NCI-H446 treated with DMSO at 0.1 percent for 48 hours (cell line): ENCODE measurements at places on chromosomes 5 and 9.

GRCh38 chr5:110916381-110917049 is 155.0 kb upstream of the TSLP start:
- DNase-seq = no peak

- DNase-seq = no peak
These were observed 7.8 kb downstream of the HSPA4 start for GRCh38 chr5:133059621-133060020.

GRCh38 chr5:81265101-81265500 is 32.0 kb downstream of the CKMT2 start:
- no peak for DNase-seq

- no peak for DNase-seq
These were observed 29.1 kb upstream of the DUSP1 start for GRCh38 chr5:172800088-172800551.

- DNase-seq = no peak
These were observed 47.1 kb upstream of the SIMC1 start for GRCh38 chr5:176190886-176191755.

- no peak for DNase-seq
These were observed 550.1 kb upstream of the ZNF462 start for GRCh38 chr9:106312906-106313305.

GRCh38 chr9:12735665-12736064 is 39.2 kb upstream of the LURAP1L start:
- DNase-seq = no peak

DNA sequence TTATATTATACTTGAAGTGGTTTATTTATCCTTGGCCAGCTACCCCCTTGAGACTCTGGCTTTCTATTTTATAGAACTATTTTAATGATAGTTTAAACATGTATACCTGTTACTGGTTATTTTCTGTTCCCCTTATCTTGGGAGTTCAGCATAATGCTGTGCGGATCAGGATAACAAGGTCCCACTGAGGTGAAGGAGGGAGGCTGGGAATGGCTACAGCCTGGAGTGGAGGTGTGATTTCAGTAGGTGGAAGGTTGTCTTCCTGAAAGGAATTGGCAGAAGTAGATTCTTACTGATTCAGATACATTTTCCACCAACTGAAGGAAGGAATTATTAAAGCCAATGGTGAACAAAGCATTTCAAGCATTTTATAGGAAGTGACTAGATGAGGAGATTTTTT is 38.9 kb downstream of the PAM start:
- DNase-seq = no peak

- no peak for DNase-seq
These were observed 27.3 kb upstream of the ADAMTS6 start for GRCh38 chr5:65508978-65509377.

DNA sequence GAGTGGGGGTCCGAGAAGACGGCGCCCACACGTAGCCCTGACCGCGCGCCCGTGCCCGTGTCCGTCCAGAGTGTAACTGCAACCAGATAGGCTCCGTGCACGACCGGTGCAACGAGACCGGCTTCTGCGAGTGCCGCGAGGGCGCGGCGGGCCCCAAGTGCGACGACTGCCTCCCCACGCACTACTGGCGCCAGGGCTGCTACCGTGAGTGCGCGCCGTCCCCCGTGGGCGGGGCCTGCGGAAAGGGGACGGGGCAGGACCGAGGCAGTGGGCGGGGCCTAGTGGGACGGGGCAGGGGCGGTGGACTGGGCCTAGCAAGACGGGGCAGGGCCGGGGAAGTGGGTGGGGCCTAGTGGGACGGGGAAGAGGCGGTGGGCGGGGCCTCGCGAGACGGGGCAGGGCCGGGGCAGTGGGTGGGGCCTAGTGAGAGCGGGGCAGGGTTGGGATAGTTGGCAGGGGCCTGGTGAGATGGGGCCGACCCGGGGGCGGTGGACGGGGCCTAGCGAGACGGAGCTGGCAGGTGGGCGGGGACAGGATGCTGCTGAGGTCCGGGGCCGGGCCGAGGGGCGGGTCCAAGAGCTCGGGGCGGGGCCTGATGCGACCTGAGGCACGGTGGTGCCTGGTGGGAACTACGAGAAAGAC is 79.1 kb downstream of the NTNG2 start:
- DNase-seq = peak; percentile 43

DNA sequence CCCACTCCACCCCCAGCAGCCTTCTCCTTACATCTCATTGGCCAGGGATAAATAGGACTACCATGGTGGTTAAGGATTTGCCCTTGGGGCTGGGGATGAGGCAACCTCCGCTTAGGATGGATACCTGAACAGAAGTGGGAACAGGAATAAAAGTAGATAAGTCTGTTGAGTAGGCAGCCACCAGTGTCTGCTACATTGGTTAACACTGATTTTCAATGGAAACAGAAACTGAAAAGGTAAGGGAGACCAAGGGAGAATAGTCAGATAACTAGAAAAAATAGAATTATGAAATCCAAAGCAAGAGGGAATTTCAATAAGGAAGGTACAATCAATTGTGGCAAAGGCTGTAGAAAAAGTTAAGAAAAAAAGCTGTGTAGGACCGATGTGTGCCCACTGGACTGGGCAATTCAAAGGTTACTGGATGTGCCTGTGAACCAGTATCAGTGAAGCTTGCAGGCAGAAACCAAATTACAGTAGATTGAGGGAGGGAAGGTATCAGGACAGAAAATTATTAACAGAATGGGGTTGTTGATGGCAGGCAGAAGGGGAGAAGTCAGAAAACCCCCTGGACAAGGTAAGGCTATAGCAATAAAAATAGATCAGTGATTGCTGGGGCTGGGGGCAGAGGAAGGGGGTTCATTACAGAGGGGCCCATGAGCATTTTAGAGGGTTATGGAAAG is 48.7 kb downstream of the DNAJC21 start:
- no peak for DNase-seq

DNA sequence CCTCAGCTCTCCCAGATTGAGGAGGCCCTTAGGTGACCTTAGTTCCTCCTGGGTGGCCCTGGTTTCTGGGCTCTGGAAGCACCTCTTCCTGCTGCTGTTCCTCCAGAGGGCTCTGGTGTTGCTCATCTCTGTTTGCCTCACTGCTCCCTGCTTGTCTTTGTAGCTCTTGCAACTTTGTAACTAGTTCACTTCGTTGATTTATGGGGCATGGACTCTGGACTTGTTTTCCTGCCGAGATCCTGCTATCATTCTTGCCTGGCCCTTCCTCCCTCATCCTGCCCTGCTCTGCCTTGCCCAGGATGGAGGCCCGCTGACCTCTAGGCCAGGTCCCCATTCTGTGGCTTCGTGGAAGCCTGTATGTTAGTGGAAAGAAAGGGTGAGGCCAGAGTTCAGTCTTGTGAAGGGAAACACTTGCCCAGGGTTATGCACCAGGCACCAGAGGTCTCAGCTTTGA is 169.3 kb downstream of the MACROH2A1 start:
- no peak for DNase-seq

GRCh38 chr5:4817767-4818166 is 322.4 kb upstream of the ADAMTS16 start:
- no peak for DNase-seq

DNA sequence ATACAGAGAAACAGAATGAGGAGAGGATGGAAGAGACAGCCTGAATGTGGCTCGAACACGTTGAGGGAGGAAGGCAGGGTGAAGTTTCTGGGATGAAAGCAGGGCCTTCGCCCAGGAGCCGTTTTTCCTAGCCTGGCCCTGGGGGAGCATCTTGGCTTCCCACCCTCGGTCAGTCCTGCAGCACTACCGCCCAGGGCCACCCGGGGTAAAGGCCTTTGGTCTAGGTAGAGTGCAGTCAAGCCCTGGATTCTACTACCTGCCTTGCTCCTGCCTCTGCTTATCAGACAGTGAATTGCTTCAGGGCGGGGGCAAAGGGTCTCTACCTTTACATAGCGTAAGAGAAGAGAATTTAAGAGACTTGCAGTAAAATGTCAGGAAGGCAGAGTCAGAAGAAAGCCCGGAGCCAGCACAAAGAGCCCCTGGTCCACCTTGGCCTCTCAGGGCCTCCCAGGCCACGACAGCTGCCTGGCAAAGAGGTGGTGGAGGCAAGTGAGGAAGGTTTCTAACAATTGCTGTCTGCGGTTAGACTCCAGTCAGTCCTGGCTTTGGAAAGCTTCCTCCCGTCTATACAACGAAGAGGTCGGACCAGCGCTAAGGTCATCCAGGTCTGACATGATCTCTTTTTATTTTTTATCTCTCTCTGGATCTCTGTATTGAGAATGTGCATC is 17.9 kb downstream of the COL15A1 start:
- DNase-seq = no peak

GRCh38 chr5:11617080-11617479 is 287.2 kb downstream of the CTNND2 start:
- no peak for DNase-seq

DNA sequence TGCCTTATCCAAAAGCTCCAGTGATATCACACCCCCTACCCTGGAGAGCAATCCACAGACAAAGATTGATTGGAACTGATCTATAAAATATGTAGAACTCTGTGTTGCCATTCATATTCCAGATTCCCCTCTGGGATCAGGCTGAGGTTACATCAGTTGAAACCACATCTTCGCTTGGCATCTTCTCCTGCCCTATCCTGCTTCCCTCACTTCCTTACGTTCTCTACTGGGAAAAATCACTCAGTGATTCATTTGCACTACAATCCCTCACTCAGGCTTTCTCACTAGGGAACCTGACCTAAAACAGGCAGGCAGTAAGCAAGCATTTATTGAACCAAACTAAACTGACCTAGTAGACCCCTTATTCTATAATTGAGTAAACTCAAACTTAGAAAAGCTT is 111.7 kb downstream of the ESM1 start:
- DNase-seq = no peak

DNA sequence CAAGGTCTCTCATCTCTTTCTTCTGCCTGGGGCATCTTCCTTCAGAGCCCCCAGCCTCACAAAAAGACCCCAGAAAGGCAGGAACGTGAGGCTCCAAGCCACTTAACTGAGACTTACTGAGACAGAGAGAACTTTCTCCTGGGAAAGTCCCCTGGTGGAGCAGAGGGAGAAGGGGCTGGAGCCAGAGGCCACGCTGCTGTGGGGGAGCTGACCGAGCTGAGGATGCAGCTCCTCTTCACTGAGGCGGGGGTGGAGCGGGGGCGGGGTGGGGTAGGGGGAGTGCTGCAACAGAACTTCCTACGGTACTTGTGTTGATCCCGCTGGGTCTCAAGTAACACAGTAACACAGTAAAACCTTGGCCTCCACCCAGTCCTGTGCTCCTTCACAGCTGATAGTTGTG is 204.0 kb downstream of the FSTL4 start:
- no peak for DNase-seq

DNA sequence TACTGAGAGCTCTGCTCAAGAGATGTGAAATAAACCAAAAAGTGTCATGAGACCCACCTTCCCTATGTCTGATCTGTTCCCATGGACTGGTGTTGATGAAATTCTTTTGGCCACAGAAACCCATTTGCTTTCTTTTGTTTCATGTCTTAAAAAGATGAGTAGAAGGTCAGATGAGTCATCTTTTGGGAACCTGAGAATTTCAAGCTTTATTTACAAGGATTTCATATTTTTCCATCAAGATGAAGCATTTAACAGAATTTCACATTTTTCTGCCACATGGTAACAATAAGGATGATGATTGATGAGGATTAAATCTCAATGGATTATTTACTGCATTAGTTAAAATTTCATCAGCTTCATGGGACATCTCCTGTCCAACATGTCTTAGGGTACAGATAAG is 337.8 kb downstream of the DEPDC1B start:
- no peak for DNase-seq

- DNase-seq = no peak
These were observed 61.7 kb upstream of the EPB41L4B start for GRCh38 chr9:109382585-109382984.

DNA sequence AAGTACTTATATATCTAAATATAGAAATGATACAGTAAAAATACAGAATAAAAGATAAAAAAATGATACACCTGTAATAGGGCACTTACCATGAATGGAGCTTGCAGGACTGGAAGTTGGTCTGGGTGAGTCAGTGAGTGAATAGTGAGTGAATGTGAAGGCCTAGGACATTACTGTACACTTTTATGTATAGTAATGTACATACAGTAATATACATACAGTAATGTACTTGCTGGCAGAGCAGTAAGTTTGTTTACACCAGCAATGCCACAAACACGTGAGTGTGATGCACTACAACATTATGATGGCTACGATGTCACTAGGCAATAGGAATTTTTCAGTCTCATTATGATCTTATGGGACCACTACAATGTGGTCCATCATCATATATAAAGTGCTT is 34.2 kb downstream of the SUSD1 start:
- DNase-seq = no peak

DNA sequence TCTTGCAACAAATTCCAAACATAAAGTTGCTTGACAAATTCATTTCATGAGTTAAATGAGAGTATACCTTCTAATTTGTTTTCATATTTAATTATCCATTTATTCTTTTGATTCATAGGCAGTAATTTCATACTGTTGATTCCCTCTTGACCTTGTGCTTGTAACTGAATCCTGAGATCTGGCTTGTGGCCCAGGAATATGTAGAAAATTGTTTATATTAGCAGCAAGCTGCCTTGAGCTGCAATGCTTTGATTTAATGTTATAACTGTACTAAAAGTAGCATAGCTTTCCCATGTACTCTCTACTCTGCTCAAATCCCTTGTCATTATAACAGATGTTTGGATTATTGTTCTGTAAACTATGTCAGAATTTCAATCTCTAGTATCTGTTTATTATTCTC is 780.7 kb downstream of the NR2F1-AS1 start:
- peak; percentile 38 for DNase-seq

GRCh38 chr5:178288401-178289368 is 56.1 kb upstream of the PHYKPL start:
- peak; percentile 45 for DNase-seq

GRCh38 chr9:5278486-5278885 is 26.0 kb downstream of the RLN2 start:
- DNase-seq = no peak

DNA sequence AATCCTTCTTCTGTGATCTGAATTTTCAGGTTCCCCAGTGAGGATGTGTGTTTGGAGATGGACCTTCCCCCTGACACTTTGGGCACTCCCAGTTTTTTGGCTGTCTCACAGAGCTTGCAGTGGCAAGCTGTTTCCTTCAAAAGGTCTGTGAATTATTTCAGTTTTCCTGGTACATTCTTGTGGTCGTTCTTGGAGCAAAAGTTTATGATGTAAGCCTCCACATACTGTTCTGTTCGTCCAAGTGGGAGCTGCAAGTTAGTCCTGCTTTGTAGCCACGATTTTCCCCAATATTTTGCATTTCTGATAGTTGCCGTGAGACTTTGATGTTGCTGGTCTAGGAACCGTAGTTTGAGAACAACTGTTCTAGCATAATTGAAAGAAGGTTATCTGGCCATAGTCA is 88.3 kb downstream of the MTAP start:
- DNase-seq = no peak

GRCh38 chr9:34098307-34098706 is 28.2 kb downstream of the DCAF12 start:
- DNase-seq = no peak
